Left cardiac atrium (tissue), 4 donors: ENCODE measurements at places on chromosomes 13 and 19. TPM values are rescaled to one million over a fixed set of nuclear protein-coding genes. Genes with fewer than 3 reads are reported as not detected.
A peak's percentile ranks its signal among the peaks of the same experiment; 100 is the strongest.

GRCh38 chr19:4592445-4592844 lies 33.0 kb upstream of the SEMA6B start:
- DNase-seq: no peak

DNA sequence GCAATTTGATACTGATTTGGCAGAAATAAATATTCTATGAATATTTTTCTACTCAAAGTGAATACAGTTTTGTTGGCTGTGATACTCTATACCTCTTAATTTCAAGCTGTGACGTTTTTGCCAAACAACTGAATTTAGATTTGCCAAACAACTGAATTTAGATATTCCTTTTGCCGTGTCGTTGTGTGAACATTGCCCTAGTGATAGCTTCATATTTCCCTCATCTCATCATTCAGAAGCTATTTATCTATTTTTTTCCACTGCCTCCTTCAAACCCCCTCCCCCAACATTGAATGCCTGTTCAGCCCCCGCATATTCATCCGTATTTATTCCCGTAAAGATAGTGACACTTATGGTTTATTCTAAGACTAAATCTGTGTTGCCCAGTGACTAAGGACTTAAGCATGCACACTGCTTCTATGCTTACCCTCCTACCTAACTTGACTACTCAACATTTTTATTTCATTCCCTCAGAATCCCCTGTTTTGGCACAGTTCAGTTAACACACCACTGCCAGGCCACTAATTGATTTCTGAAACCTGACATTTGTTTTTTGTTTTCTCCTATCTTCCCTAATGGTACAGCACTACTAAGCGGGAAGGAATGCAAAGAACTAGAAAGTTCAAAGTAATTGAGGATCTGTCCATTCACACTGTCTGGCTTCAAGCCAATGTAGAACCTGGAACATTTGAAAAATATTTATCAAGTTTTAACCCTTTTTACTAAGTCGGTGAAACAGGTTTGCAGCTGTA lies 2.8 kb upstream of the KLF5 start:
- no peak for DNase-seq

DNA sequence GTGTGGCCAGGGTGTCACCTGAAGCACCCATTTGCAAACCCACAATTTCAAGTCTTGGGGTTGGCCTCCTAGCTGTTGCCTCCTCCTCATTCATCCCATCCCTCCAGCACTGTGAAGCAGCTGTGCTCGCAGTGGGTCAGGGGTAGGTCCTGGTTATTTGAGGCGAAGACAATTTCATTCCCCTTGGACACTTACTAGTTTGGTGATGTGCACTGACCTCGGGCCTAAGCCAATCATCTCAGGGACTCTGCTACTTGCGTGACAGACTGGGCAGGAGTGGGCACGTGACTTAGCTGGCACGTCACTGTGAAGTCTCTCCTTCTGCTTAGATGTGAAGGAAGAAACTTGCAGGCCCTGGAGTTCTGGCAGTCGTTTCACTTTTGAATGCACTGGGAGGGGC lies 3.5 kb upstream of the ATP11A start:
- no peak for DNase-seq

DNA sequence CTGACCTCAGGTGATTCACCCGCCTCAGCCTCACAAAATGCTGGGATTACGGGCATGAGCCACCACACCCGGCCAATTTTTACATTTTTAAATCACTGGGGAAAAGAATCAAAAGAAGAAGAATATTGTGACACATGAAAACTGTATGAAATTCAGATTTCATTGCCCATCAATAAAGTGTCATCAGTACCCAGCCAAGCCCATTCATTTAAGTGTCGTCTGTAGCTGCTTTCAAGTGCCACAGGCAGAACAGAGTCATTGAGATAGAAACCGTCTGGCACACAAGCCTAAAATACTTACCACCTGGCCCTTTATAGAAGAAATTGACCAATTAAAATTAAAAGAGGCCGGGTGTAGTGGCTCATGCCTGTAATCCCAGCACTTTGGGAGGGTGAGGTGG lies 15.3 kb downstream of the COLGALT1 start:
- no peak for DNase-seq

DNA sequence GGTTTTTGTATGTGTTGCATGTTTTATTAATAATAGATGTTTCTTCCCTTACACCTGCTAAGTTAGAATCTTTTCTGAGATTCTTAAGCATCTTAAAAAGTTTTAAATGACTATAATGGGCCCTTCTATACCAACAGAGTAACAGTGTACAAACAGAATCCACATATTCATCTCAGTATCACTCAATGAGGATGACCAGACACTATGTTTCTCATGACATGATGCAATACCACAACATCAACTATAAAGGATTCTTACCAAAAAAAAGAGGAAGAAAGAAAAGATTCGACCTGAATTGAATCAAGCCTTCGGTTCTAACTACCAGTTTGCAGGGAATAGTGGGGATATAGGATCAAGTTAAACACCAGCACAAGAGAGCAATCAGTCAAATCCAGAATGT lies 56.5 kb downstream of the INTS6 start:
- DNase-seq: no peak

GRCh38 chr19:15324791-15325519 lies 7.4 kb downstream of the BRD4 start:
- DNase-seq: no peak

- DNase-seq: no peak
These were observed 47.4 kb downstream of the RCBTB2 start for GRCh38 chr13:48485432-48485831.

DNA sequence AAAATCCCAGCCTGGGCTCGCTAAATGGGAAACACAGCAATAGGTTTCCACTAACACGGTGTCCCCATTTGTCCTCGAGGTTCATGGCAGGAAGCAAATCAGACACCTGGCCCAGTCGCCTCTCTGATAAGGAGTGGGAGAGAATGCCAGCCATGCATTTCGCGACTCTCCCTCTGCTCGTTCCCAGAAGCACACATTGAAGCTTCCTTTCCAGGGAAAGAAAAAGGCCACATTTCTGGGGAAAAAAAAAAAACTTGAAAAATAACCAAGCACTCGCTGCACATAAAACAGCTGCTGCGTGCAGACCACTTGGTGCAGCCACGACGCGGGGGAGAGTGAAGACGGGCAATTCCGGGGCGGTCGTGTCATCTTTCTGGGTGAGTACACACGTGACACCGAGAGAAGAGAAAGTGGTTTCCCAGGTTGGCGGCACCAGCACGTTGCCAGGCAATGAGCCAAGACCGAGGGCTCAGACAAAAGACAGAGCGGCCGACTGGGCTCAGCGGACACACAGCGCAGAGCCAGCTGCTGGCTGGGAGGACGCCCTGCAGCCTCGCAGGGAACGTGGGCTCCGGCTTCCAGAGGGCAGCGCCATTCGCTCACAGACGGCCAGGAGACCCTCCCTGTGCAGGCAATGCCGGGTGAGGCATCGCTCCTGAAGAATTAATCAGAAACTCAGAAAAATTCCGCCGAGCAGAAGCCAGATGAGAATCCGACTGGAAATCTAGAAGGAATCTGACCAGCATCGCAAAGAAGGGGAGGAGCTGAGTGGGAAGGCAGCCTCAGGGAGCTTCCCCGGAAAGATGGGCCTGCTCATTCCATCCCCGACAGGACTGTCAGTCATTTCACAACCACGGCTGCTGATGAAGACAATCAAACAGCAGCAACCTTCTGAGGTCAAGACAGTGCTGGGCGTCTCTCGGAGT lies 83.2 kb upstream of the IRS2 start:
- DNase-seq: peak; percentile 89

DNA sequence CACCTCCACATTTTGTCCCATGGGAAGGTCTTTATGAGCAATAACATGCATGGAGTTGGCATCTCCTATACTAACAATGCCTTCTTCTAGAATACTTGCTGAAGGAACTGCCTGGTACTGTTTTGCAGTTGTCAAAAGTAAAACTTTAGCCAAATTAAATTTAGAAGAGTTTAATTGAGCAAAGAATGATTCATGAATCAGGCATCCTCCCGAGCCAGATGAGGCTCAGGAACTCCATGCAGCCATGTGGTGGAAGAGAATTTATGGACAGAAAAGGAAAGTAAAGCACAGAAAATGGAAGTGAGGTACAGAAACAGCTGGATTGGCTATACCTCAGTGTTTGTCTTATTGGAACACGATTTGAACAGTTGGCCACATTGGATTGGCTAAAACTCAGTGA lies 1081.9 kb downstream of the SLITRK1 start:
- DNase-seq: no peak

DNA sequence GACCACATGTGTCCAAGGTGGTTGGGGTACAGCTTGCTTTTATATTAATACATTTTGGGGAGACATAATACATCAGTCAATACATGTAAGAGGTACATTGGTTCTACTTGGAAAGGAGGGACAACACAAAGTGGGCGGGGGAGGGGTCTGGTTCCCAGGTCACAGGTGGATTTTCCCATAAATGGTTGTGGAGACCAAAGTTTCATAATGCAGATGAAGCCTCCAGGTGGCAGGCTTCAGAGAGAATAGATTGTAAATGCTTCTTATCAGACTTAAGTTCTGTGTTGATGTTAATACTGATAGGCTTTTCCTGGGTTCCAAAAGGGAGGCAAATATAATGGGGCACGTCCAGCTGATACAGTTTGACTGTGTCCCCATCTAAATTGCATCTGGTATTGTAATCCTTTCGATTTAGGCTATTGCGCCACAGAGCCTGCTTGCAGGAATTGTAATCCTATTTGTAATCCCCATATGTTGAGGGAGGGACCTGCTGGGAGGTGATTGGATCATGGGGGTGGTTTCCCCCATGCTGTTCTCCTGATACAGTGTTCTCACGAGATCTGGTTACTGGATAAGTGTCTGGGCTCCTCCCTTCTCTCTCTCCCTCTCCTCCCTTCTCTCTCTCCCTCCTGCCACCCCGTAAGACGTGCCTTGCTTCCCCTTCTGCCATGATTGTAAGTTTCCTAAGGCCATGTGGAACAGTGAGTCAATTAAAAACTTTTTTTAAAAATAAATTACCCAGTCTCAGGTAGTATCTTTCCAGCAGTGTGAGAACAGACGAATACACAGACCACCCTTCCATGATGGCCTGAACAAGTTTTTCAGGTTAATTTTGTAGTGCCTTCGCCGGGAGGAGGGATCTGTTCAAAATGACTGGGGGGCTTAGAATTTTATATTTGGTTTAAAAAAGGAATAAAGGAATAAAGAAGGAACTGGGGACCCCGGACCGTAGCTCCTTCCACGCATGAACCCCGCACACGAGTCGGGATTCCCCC lies 44.9 kb downstream of the ZNF823 start:
- no peak for DNase-seq

DNA sequence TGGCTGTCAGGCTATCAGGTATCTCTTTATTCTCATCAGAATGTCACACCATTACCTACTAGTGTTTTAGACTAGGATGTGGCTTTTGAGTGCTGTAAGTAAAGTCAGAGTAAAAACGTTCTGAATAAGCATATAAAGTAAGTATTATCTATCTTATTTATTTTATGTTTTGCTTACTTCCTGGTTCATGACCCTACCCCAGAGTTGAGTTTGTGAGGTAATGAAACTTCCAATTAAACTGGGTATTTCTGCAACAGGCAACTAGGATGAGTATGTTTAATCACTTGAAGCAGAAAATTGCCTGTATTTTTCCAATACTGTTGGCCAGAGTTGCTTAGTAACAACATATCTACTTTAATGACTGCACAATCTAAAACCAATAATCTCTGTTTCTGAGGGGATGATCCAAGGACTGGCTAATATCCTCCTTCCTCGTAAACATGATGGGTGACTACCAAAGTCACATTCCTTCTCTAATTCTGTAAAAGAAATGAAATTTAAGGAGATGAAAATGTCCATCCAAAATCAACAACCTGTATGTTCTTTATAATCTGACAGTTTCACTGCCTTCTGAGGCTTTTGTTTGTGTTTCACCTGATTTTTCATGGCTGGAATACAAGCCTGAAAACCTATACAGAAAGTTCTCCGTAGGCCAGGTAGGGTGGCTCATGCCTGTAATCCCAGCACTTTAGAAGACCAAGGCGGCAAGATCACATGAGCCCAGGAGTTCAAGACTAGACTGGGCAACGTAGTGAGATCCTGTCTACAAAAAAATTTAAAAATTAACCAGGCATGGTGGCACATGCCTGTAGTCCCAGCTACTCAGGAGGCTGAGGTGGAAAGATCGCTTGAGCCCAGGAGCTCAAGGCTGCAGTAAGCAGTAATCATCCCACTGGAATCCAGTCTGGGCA lies 83.1 kb downstream of the ABCC4 start:
- DNase-seq: no peak

DNA sequence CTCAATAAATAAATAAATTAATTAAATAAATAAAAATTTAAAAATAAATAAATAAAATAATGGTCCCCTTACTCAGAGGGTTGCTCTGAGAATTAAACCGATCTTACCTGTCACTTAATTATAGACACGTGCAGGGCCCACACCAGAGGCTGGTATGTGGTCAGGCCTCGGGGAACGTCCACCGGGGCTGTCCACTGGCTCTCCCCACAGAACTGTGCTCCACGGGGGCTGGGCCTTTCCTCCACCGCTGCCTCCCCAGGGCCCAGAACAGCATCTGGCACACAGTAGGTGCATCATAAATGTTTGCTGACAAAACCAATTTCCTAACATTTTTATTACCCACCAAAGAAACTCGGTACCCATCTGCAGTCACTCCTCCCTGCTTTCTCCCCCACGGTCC lies 69.2 kb downstream of the CEBPG start:
- peak; percentile 5 for DNase-seq

- no peak for DNase-seq
These were observed 259.5 kb upstream of the IRS2 start for GRCh38 chr13:110045919-110046318.

- no peak for DNase-seq
These were observed 15.6 kb upstream of the ZNF730 start for GRCh38 chr19:23101241-23101640.

- DNase-seq: peak; percentile 53
These were observed 15.4 kb upstream of the MATK start for GRCh38 chr19:3801412-3802096.

GRCh38 chr13:78631077-78631476 lies 27.7 kb upstream of the POU4F1 start:
- DNase-seq: no peak

GRCh38 chr13:82963226-82964099 lies 918.8 kb downstream of the SLITRK1 start:
- no peak for DNase-seq

GRCh38 chr19:34787059-34787824 lies 14.2 kb upstream of the ZNF599 start:
- DNase-seq: no peak

Gene CEACAM20
- total RNA-seq: not detected

Gene ZNF682
- 3.7 TPM for total RNA-seq

Gene TUBA3C
- total RNA-seq: not detected

Gene SULT2B1
- total RNA-seq: 0.39 TPM

Gene ACTL9
- total RNA-seq: not detected

Gene CLC
- total RNA-seq: not detected
